ENCODE measurements at places on chromosomes 16 and 17.

GRCh38 chr16:30747331-30747730 lies 894 bp upstream of the PHKG2 start:
- DNase-seq, result no peak

DNA sequence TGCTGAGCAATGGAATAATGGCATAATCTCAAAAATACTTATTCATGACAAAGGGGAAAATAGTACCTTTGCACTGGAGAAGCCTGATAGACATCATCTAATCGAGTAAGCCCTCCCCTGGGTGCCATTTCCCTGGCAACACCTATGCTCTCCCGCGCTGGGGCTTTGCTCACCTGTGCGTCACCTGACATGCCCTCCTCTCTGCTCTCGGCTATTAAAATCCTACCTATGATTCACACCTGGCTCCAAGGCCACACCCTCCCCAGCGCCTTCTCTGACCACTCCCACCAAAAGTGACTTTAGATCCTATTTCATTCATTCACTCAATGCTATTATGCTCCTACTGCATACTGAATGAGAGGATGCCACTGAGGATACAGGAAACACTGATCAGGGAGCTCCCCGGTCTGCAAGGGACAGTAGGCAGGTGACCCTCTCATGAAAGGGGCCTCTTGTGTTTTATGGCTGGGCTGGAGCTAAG lies 83.9 kb downstream of the NT5M start:
- no peak for DNase-seq

- DNase-seq, result no peak
These were observed 71.6 kb upstream of the PSMD7 start for GRCh38 chr16:74224828-74225612.

GRCh38 chr17:57859601-57860413 lies 10.0 kb upstream of the MRPS23 start:
- DNase-seq, result no peak

GRCh38 chr16:3147046-3147756 lies 12.4 kb downstream of the ZNF213 start:
- DNase-seq, result no peak

- no peak for DNase-seq
These were observed 25.8 kb downstream of the STAT3 start for GRCh38 chr17:42362245-42362961.

- DNase-seq, result no peak
These were observed 283.5 kb downstream of the C16orf95 start for GRCh38 chr16:87033541-87034300.

- DNase-seq, result no peak
These were observed 3.7 kb upstream of the PYCR1 start for GRCh38 chr17:81940538-81941483.

GRCh38 chr17:31449746-31450145 lies 58.3 kb downstream of the RAB11FIP4 start:
- no peak for DNase-seq

DNA sequence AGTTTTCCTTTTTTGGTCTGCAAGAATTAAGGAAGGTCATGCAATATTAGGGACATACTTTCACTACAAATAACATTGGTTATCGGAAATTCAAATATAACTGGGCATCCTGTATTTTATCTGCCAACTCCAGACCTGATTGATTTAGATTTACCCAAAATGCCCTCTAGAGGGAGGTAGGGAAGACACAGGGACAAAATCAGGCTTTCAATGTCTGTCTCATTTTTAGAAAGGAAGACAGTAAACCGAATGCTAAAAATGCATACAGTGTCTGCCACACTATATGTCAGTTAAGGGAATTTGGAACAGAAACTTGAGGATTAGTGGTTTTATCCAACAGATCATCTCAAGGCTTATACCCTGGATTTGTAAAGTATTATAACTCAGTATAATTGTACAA lies 161.7 kb upstream of the SOX9 start:
- no peak for DNase-seq

GRCh38 chr16:59126486-59126885 lies 392.4 kb upstream of the GOT2 start:
- no peak for DNase-seq

DNA sequence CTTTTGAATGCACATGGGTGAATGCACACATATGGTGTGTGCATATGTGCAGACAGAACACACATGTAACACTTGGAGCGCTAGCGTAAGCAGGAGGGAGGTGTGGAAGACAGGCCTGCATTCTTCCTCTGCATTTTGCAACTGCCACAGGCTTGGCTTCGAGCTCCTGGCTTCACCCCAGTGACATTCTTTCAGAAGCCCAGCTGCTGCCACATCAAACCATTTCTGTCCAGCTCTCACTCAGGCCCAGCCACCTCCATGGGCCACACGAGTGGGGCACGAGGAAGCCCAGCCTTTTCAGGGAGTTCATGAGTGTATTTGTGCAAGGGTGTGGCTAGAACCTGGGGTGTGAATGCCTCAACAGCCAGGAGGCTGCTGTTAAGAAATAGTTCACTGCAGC lies 18.8 kb downstream of the LGALS3BP start:
- no peak for DNase-seq

GRCh38 chr16:66862023-66862520 lies 17.9 kb downstream of the CA7 start:
- DNase-seq, result no peak

GRCh38 chr17:33871720-33872540 lies 383.2 kb upstream of the CCL2 start:
- no peak for DNase-seq

DNA sequence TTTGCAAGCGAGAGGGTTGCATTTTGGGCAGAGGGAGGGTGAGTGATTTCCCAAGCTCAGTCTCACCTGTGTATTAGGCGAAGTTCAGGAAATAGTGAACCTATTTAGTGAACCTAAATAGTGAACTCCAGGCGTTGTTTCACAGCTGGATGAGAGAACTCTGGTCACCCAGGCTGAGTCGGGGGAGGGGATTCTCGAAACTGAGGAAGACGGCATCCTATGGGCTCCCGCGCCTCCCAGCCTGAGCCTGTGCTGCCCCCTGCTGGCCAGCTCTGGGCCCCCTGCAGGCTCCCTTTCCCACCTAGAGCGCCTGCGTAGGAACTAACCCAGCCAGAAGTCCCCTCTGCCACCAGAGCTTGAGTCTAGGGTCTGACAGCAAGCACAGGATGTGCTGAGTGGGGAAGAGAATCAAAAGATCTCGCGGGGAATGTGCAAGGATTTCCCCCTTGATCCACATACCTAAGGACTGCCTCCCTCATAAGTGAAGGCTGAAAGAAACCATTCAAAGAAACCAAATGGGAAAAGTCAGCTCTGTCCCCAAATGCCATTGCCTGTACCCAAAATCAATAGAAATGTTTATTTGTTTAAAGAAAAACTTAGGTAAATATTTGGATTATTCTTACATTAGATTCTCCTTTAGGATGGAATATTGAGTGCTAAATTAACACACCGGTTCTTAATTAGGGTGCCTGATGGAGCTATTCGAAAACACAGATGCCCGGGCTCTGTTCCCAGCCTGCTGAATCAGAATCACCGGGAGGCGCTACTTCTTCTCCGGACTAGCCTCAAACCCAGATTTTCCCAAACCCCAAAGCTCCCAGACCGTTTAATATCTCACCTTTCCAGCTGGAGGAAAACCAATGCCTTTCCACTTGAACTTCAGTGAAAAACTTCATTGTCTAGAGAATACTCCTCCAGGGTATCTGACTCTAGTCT lies 14.8 kb upstream of the MARVELD3 start:
- DNase-seq, result peak; percentile 76

GRCh38 chr16:24668481-24669061 lies 60.9 kb upstream of the TNRC6A start:
- DNase-seq, result no peak

GRCh38 chr17:50065056-50065455 lies 9.1 kb downstream of the ITGA3 start:
- DNase-seq, result no peak

DNA sequence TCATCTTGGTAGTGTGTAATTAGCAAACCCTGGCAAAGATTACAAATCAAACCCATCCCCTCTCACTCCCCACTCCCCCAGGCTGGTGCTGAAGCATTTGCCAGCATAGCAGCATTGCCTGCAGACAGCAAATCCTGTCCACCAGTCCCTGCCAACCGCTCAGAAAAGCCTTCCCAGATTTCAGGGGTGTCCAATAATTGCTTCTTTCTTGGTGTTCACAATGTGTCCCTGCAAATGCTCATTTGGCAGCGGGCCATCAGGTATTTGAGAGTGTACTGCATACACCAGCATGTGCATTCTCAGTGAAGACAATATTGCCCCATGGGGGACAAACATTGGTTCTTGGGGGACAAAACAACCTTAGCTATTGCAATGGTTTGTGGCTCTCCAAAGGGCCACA lies 28.2 kb downstream of the ORC6 start:
- DNase-seq, result no peak

GRCh38 chr16:18958621-18959029 lies 25.1 kb upstream of the TMC7 start:
- no peak for DNase-seq

- DNase-seq, result no peak
These were observed 19.1 kb downstream of the CDIP1 start for GRCh38 chr16:4519274-4520058.

DNA sequence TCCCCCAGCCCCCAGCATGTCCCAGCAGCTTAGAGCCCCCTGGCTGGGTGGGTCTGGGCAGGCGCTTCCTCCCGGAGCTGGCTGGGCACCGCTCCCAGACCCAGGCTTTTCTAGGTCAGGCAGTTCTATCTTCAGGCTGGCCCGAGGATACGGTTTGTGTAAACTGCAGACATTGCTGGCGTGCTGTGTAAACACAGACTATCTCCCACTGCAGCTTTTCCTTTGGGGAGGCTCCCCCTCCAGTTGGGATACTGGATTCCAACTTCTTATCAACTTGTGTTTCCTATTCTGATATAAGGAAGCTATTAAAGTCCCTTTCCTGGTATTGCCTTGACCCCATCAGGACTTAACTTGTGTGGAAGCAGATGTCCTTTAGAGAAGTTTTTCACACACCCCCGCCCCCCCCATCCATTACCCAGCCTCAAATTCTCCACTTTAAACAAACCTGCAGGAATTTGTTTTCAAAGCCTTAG lies 18.3 kb upstream of the GNA13 start:
- no peak for DNase-seq

- DNase-seq, result no peak
These were observed 37.1 kb upstream of the MEOX1 start for GRCh38 chr17:43698678-43699437.

DNA sequence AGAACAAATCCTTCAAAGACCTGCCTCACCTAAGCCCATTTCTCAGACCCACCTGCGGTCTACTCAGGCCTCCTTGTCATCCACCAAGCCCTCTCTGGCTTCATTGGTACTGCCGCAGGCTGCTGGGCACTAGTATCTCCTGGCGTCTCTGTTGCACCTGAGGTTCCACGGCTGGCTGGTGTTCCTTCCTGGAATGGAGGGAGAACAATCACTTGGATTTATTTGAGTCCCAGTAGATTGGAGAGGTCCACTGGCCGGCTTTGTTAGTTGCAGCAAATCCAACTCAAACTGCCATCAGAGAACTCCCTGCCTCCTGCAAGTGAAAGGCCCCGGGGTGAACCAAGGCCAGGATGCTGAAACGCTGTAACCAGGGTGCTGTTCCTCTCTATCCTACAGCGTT lies 15.3 kb downstream of the MIS12 start:
- no peak for DNase-seq

- no peak for DNase-seq
These were observed 17.3 kb downstream of the CA5A start for GRCh38 chr16:87918866-87919680.

DNA sequence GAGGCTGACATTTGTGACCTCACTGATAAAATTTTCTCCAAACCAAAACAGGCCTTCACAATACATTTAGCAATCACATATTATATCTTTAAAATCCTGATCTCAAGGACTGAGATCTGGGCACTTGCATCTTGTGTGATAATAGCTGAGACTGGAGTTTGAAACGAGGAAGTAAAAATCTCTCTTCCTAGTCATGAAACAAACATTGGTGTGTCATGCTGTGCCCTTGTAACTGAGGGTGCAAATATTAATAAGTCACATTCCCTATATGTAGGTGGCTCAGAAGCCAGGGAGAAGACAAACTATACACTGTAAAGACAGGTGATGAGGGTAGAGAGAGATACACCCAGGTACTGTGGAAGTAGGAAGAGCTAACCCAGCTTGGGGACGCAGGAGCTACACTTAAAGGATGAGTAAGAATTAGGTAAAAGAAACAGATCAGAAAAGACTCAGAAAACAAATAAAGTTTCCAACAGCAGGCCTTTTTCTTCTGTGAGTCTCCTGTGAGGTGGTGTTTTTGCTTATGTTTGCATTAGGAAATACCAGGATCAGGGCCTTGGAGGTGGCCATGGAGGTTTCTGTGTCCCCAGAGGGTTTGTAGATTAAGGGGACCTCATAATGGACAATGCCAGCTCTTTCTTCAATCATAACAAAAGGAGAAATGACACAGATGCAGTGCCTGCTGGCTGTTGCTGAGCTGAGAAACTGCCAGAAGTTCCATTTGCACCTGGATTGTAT lies 335.7 kb downstream of the GRIN2A start:
- DNase-seq, result no peak

- no peak for DNase-seq
These were observed 21.6 kb downstream of the PLA2G10 start for GRCh38 chr16:14672403-14672971.

DNA sequence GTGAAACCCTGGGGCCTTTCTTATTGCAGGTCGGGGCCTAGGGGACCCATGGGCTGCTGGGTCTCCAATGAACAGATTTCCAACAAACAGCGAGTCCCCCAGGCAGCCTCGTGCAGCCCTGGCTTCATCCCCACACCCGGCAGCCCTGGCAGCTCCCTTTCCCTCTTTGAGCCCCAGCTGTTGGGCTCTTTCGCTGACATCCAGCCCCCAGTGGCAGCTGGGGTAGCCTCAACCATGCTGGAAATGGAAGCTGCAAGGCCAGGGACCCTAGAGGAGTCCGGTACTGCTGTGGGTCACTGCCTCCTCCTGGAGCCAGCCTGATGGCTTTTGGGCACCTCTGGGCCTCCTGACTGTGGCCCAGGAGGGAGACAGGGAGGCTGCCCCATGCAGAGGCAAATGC lies 5.9 kb downstream of the RPUSD1 start:
- DNase-seq, result no peak

- DNase-seq, result no peak
These were observed 78.0 kb downstream of the YPEL2 start for GRCh38 chr17:59409336-59410048.

GRCh38 chr17:49001671-49002070 lies 4.5 kb downstream of the IGF2BP1 start:
- DNase-seq, result no peak

DNA sequence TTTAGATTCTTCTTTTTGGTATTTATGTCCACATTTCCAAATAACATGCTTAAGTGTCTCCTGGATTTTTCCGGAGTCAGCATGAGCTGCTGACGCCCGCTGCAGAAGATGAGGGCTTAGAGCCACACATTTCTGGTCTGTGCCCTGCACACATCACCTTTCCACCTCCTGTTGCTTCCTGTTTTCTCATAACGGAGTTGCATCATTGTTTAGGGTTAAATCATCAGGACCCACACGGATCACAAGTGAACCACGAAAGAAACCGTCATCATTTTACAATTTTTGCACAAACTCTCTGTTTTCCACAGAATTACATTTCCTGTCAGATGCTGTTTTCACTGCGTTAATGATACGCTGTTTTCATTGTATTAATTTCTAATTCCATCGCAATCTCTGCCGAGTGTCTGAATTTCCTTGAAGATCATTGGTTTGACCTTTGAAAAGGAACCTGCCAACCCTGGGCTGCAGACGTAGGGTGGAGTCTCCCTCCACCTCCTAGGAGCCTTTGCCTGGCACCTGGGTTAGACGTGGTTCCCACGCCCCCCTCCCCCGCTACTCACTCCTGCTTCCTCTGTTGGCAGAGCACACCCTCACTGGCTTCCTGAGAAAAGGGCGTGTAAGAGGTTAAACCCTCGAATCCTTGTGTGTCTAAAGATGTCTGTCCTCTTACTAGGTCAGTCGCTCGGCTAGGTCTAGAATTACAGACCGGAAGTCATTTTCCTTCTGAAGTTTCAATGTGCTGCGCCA lies 68.2 kb downstream of the RNF213 start:
- DNase-seq, result no peak

All from CD4-positive, alpha-beta T cell treated with Interleukin-4 for 1 hour (primary cell).